ENCODE measurements at places on chromosomes 7 and 10.
A peak's percentile ranks its signal among the peaks of the same experiment; 100 is the strongest.

GRCh38 chr7:120920591-120921274 is 29.8 kb upstream of the ING3 start:
- DNase-seq = no peak

DNA sequence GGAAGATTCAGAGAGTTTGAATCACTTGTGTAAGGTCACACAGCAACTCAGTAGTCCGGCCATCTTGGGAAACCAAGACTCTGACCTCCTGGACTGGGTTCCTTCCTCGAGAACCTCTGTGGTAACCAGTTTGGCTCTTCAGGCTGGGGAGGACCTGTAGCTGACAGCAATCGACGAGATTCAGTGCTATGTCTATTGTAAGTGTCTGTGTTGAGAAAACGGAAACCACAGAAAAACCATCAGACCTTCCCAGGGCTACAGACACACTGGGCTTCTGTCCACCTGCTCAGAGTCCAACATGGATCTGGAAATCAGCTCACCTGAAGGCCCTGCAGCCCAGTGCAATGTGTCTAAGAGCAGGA is 403.7 kb downstream of the RPS24 start:
- DNase-seq = no peak

GRCh38 chr10:30510184-30510931 is 76.4 kb downstream of the MAP3K8 start:
- DNase-seq = no peak

GRCh38 chr7:105136221-105136620 is 122.2 kb downstream of the KMT2E start:
- peak; percentile 56 for DNase-seq

DNA sequence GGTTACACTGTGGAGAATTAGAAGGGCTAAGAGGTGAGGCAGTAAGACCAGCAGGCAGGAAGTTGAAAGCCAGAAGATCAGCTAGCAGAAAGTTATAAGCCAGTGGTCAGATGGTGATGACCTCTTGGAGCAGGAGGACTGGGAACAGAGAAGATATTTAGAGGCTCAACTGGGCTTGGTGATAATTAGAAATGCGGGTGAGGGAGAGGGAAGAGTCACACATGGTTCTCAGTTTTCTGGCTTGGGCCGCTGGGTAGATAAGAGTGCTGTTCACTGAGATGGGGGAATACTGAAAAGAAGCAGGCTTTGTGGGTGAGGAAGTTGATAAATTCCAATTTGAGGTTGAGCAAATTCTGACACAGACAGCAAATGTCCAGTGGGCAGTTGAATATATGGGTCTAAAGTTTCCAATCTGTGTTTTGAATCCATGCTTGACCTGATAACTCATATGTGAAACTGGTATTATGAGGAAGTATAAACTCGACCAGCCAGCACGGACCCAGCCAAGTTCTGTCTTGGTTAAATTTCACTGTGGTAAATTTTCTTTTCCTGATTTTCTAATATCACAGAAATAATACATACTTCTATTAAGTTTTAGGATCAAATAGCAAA is 22.7 kb downstream of the LSMEM1 start:
- no peak for DNase-seq
